ENCODE measurements at places on chromosomes 7 and 10. TPM values are rescaled to one million over a fixed set of nuclear protein-coding genes. Genes with fewer than 3 reads are reported as not detected.

CNOT4 gene
- total RNA-seq, result 27.4 TPM

DNA sequence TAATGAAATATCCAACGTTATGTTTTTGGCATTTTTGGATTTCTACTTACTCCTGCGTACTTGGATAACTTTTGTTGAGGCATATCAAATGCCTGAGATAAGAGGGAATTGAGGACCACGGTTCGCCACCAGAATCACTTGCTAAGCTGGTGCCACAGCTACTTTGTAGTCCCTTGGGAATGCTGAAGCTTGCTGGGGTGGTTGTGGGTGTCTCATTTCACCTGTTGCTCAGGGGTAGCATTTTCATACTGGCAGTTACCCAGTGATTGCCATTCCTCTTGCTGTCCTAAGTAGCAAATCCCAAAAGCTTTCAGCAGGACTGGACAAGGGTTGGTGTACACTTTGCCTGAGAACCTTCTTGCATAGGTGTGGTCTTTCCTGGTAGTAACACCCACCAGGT lies 75.2 kb downstream of the CREB5 start:
- no peak for DNase-seq

FKBP6 gene
- not detected for total RNA-seq

- no peak for DNase-seq
Observed at GRCh38 chr10:33493497-33493896, 159.0 kb upstream of the NRP1 start.

Data from H9 (cell line).